ENCODE measurements at places on chromosomes 7 and 10.

DNA sequence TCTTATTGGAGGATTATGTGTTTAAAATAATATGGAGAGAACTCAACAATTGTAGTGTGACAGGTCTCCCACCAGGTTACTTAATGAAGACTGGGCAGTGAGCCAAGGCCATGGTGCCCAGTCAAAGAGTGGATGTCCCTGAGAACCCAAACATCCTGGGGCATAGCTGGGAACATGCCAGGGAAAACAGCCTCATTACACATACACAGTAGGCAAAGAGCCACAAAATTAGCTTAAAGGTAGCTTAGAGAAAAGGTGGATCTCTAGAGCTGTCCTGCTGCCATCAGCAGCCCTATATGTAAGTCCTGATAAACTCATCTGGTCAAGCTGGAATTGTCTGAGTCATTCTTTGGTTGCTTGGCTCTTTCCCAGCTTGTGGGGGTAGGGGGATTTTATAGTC lies 287.8 kb downstream of the PHF14 start:
- H3K27ac ChIP-seq: no peak overlapping the region
- H3K27me3 ChIP-seq: no peaks in the 10 kb centered on the region
- H3K4me1 ChIP-seq: peaks cover 27% of the 10 kb centered on the region
- no peak for DNase-seq

DNA sequence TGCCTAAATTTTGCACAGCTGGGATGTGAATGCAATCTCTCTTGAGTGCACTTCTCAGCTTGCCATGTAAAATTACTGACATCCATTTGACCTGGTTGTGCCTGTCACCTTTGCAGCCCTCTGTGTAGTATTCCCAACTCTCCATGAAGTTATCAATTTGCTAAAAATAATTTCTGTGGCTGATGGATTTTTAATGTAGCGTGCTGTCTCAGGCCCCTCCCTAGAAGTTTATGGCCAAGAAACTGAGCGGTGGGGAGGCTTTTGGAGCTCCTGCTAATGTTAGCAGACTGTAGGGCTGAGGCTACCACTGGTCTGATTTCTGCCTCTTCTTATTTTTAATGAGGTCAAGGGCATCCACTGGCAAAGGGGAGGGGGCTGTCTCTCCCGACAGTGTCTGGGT lies 577.0 kb upstream of the DPP6 start:
- H3K4me3 ChIP-seq: no peak overlapping the region
- no peaks in the 10 kb centered on the region for H3K36me3 ChIP-seq
- no peaks in the 10 kb centered on the region for H3K27me3 ChIP-seq
- no peak overlapping the region for H3K27ac ChIP-seq
- DNase-seq: no peak

DNA sequence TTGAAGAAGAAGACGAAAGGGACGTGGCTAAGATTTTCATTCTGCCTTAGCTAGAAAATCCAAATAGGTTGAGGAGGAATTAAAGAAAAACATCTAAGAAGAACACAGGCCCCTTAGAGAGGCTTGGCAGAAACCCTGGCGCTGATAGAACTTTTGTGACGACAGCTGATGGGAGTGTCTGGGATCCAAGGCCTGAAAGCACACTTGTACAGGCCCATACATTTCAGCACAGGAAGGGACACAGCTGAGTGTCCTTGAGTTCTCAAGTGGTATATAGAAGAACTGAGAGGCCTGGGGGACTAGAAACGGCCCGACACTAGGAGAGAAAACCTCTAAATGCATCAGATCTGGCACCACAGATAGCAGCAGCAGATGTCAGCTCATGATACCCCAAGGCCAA lies 39.5 kb downstream of the PRPS1L1 start:
- H3K4me1 ChIP-seq: peaks cover 4% of the 10 kb centered on the region
- no peaks in the 10 kb centered on the region for H3K27me3 ChIP-seq
- DNase-seq: no peak
- no peaks in the 10 kb centered on the region for H3K36me3 ChIP-seq
- no peak overlapping the region for H3K4me3 ChIP-seq
- no peak overlapping the region for H3K27ac ChIP-seq

DNA sequence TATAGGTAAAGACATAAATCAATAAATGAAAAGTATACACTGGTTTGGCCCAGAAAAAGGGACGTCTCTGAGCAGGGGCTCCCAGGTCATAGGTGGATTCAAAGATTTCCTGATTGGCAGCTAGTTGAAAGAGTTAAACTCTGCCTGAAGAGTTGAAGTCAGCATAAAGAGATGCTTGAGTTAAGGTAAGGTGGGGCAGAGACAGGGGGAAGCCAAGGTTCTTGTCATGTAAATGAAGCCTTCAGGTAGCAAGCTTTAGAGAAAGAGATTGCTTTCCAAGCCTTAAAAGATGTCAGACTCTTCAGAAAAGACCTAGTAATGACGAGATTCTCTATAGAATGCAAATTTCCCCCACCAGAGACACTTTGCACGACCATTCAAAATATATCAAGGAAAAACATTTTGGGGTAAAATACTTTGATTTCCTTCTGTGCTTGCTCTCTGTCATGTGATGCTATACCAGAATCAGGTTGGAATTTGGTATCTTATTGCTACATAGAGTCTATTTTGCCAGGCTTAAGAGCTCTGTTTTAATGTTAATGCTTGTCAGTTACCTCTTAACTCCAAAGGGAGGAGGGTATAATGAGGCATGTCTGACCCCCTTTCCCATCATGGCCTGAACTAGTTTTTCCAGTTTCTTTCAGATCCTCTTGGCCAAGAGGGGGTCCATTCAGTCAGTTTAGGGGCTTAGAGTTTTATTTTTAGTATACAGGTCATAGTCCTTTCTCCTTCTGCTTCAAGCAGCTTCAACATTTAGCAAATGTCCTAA lies 429.6 kb downstream of the ADRA2A start:
- no peaks in the 10 kb centered on the region for H3K27me3 ChIP-seq
- no peak for DNase-seq
- no peak overlapping the region for H3K4me3 ChIP-seq

DNA sequence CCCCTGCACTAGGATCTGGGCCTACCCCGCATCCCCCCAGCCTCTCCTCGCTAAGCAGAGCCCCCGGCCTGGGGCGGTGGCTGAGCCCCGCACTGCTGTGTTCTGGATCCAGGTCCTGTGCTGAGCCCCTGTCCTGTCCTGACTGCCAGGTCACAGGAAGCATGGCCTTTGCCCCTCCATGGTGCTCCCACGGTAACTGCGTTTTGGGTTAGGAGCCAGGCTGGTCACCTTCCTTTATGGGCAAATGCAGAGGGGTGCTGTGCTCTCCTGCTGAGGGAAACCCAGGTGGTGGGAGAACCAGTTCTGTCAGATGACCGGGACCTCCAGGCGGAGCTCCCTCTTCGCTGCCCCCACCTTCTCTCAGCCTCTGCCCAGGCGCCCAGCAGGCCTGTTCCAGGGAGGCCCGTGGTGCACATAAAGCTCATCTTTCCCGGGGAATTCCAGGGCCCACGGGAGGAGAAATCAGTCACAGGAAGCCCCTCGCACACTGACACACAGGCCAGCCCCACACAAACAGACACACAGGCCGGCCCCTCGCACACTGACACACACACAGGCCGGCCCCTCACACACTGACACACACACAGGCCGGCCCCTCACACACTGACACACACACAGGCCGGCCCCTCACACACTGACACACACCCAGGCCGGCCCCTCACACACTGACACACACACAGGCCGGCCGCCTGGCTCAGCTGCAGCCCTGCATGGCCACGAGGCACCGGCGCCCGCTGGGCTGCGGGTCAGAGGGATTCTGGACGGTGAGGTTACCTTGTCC lies 75.6 kb downstream of the CFAP46 start:
- peak; percentile 82 for DNase-seq
- H3K36me3 ChIP-seq: no peaks in the 10 kb centered on the region
- H3K4me3 ChIP-seq: no peak overlapping the region
- H3K27me3 ChIP-seq: peaks cover 17% of the 10 kb centered on the region
- no peak overlapping the region for H3K27ac ChIP-seq

GRCh38 chr10:132469197-132469884 lies 68.2 kb upstream of the INPP5A start:
- DNase-seq: no peak
- H3K4me1 ChIP-seq: peaks cover 7% of the 10 kb centered on the region
- no peak overlapping the region for H3K27ac ChIP-seq
- peaks cover 11% of the 10 kb centered on the region for H3K27me3 ChIP-seq
- no peaks in the 10 kb centered on the region for H3K36me3 ChIP-seq

DNA sequence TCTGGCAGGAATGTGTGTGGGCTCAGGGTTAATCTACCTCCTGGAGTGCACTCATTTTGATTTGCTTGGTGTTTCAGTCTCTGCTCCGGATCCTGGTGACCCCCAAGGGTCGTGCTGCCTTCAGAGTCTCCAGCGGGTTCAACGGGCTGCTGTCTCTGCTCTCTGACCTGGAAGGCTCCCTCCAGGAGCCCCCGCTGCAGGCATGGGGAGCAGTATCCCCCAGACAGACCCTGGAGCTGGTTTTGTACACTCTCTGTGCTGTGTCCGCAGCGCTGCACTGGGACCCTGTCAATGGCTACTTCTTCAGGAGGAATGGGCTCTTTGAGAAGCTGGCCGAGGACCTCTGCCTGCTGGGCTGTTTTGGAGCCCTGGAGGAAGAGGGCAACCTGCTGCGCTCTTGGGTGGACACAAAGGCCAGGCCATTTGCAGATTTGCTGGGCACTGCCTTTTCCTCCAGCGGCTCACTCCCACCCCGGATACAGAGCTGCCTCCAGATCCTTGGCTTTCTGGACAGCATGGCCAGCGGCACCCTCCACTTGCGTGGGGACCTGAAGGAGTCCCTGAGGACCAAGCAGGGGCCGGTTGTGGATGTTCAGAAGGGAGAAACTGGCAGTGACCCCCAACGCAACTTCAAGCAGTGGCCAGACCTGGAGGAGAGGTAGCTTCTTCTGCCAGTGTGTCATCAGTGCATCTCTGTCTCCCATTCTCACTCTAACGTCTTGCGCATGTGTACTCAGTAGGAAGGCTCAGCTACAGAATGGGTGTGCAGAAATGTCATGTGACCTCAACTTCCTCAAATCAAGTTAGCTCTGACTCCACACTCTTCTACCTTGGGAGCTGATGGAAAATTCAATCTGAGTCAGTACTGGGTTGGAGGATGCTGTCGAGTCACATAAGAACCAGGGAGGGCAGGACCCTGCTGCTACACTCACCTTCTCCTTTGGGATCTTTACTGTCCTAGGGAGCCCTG lies 58.5 kb downstream of the WDFY4 start:
- no peaks in the 10 kb centered on the region for H3K36me3 ChIP-seq
- no peak overlapping the region for H3K4me3 ChIP-seq
- H3K27me3 ChIP-seq: peaks cover 4% of the 10 kb centered on the region
- DNase-seq: peak; percentile 72
- H3K4me1 ChIP-seq: no peaks in the 10 kb centered on the region

DNA sequence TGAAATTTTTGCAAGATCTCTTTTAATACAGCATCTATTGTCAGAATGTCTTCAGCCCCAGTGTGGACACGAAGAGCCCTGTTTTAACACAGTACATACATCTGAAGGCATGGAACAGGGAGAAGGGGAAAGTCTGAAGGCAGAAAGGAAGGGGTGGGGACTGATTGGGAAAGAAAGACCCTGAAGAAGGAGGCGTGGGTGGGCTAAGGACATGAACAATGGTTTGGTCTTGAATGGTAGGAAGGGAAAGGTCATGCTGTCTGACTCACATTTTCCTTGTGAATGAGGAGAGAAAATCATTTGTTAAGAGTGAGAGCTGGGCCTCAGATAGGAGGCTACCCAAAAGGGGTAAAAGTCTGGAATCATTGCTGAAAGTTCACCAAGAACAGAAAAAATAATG lies 297.1 kb downstream of the GALNT17 start:
- H3K4me1 ChIP-seq: peaks cover 6% of the 10 kb centered on the region
- no peaks in the 10 kb centered on the region for H3K27me3 ChIP-seq
- H3K27ac ChIP-seq: no peak overlapping the region
- H3K4me3 ChIP-seq: no peak overlapping the region
- no peak for DNase-seq
- no peaks in the 10 kb centered on the region for H3K36me3 ChIP-seq

DNA sequence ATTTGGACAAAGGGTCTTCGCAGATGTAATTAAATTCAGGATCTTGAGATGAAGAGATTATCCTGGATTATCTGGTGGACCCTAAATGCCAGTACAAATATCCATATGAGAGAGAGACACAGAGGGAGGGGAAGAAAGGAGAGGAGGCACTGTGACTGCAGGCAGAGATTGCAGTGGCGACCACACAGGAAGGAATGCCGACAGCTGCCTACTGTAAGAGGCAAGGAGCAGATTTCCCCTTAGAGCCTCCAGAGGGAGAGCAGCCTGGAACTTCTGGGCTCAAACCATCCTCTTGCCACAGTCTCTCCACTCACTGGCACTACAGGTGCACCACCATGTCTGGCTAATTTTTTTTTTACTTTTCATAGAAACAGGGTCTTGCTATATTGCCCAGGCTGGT lies 152.3 kb downstream of the SDK1 start:
- no peak overlapping the region for H3K4me3 ChIP-seq
- H3K27me3 ChIP-seq: no peaks in the 10 kb centered on the region
- H3K36me3 ChIP-seq: peaks cover 2% of the 10 kb centered on the region

- no peaks in the 10 kb centered on the region for H3K27me3 ChIP-seq
- H3K4me1 ChIP-seq: peaks cover 34% of the 10 kb centered on the region
- H3K4me3 ChIP-seq: peak overlapping the region; percentile 7
- DNase-seq: peak; percentile 51
These were observed 656.6 kb downstream of the INHBA start for GRCh38 chr7:41046221-41046761.

GRCh38 chr10:119216127-119216526 lies 8.8 kb downstream of the GRK5 start:
- peaks cover 37% of the 10 kb centered on the region for H3K4me1 ChIP-seq
- no peak overlapping the region for H3K4me3 ChIP-seq
- H3K36me3 ChIP-seq: peaks cover 10% of the 10 kb centered on the region
- no peak overlapping the region for H3K27ac ChIP-seq

- no peak overlapping the region for H3K4me3 ChIP-seq
- H3K4me1 ChIP-seq: no peaks in the 10 kb centered on the region
- no peak for DNase-seq
- H3K27ac ChIP-seq: no peak overlapping the region
- H3K36me3 ChIP-seq: no peaks in the 10 kb centered on the region
- H3K27me3 ChIP-seq: peaks cover 34% of the 10 kb centered on the region
These were observed 1.1 kb upstream of the SFTPA2 start for GRCh38 chr10:79561257-79561656.

- no peak for DNase-seq
- H3K4me1 ChIP-seq: no peaks in the 10 kb centered on the region
- no peak overlapping the region for H3K4me3 ChIP-seq
- H3K27ac ChIP-seq: no peak overlapping the region
These were observed 33.2 kb downstream of the TMEM229A start for GRCh38 chr7:123999703-124000102.

DNA sequence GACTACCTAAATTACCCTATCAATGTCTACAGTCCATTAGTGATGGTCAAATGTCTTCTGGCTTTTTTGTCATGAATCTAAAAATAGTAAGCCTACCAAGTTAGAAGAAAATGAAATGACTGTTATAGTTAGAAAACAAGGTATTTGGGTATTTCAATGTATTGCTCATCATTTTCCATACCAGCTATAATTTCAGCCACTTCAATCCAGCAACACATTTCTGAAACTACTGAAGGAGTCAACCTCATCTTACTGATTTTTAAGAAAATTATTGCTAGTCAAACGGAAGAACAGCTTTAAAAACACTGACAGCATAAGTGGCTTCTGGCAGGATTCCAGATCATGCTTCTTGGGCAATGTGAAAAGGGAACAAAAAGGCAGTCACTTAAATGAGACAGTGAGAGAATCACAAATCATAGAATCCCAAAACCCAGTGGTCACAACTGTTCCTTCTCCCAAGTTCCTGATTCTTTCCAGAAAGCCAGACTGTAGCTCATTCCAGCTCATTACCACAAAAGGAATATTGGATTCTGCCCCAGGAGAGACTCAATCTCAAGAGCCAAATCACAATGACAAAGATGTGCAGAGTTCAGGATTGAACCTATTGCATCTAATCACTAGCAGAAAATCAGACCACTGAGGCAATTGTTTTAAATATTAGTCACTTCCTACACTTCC lies 61.2 kb upstream of the LRRN3 start:
- DNase-seq: no peak
- H3K27me3 ChIP-seq: no peaks in the 10 kb centered on the region
- H3K4me1 ChIP-seq: peaks cover 16% of the 10 kb centered on the region
- H3K27ac ChIP-seq: peak overlapping the region; percentile 57
